ENCODE measurements at places on chromosomes 3 and 15. TPM values are rescaled to one million over a fixed set of nuclear protein-coding genes. Genes with fewer than 3 reads are reported as not detected.

GRIP2 gene
- total RNA-seq = not detected

TNIK gene
- total RNA-seq = not detected

GNAT1 gene
- not detected for total RNA-seq

ZPLD1 gene
- total RNA-seq = not detected

STX19 gene
- total RNA-seq = not detected

ITPKA gene
- not detected for total RNA-seq

PGBD4 gene
- 5.2 TPM for total RNA-seq

ACOX2 gene
- not detected for total RNA-seq

TRIM71 gene
- not detected for total RNA-seq

DNA sequence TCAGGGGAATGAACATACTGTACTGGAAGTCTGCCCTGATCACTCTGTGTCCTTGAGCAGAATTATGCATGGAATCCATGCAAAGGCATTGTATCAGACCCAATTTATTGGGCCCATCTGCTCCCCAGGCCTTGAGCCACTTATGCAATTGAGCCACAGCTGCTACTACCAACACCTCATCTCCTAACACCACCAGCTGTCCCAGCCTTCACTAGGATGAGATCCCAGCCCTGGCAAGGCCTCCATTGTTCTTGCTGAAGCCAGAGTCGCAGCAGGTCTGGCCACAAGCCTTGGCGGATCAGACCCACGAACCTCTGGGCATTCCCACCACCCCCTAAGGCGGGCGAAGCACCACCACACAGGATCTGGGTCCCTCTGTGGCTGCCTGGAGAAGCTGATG lies 9.2 kb upstream of the NME9 start:
- no peak overlapping the region for H3K27ac ChIP-seq
- no peak for DNase-seq
- peaks cover 8% of the 10 kb centered on the region for H3K4me1 ChIP-seq
- no peaks in the 10 kb centered on the region for H3K27me3 ChIP-seq

GRCh38 chr3:143573610-143574303 lies 274.5 kb downstream of the SLC9A9 start:
- no peak overlapping the region for H3K27ac ChIP-seq
- H3K4me1 ChIP-seq = no peaks in the 10 kb centered on the region
- DNase-seq = no peak
- H3K27me3 ChIP-seq = no peaks in the 10 kb centered on the region
- no peak overlapping the region for H3K4me3 ChIP-seq

GRCh38 chr15:51030649-51031316 lies 63.9 kb downstream of the TNFAIP8L3 start:
- no peaks in the 10 kb centered on the region for H3K36me3 ChIP-seq
- DNase-seq = no peak
- no peaks in the 10 kb centered on the region for H3K27me3 ChIP-seq

DNA sequence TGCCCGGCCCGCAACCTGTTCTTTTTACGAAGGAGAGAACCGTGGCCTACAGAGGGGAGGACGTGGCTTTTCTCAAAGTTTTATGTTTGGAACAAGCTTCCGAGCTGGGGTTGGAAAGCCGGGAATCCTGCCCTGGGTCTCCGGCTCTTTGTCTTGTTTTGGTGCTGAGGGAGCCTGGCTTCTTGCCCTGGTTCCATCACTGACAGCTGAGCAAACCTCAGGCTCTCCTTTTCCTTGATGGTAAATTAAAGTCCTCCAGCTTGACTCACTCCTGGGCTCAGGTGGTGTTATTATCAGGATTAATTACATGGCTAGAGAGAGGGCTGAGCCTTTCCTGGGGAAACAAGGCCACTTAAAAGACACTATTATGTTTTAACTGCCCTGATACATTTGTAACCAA lies 289.5 kb upstream of the RGMA start:
- no peaks in the 10 kb centered on the region for H3K27me3 ChIP-seq
- H3K4me3 ChIP-seq = no peak overlapping the region
- DNase-seq = no peak
- H3K27ac ChIP-seq = no peak overlapping the region
- no peaks in the 10 kb centered on the region for H3K36me3 ChIP-seq

DNA sequence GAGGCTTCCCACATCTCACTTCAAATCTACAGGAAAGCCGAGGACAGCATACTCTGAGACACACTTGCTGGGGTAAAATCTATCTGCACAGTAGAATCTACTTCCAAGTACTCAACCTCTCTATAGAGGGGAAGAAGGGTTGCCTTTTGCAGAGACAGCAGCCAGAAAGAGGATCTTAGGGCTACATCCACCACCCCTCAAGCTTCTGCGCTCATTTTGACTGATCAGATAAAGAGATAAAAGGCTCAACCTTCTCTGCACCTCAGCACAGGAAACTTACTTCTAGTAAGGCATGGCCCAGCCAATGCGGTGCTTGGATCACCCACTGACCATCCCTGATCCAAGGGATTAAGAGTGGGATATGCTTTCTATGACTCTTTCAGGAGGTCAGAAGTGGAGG lies 6.9 kb upstream of the SLC9A9 start:
- no peak for DNase-seq
- no peak overlapping the region for H3K27ac ChIP-seq
- H3K27me3 ChIP-seq = no peaks in the 10 kb centered on the region
- no peaks in the 10 kb centered on the region for H3K4me1 ChIP-seq
- H3K4me3 ChIP-seq = no peak overlapping the region

- H3K4me1 ChIP-seq = peaks cover 9% of the 10 kb centered on the region
- H3K36me3 ChIP-seq = no peaks in the 10 kb centered on the region
Measured at GRCh38 chr15:84831028-84831427, 13.9 kb downstream of the ALPK3 start.

- H3K27me3 ChIP-seq = no peaks in the 10 kb centered on the region
- DNase-seq = no peak
- no peaks in the 10 kb centered on the region for H3K36me3 ChIP-seq
Measured at GRCh38 chr15:66674756-66675155, 27.3 kb upstream of the SMAD6 start.

DNA sequence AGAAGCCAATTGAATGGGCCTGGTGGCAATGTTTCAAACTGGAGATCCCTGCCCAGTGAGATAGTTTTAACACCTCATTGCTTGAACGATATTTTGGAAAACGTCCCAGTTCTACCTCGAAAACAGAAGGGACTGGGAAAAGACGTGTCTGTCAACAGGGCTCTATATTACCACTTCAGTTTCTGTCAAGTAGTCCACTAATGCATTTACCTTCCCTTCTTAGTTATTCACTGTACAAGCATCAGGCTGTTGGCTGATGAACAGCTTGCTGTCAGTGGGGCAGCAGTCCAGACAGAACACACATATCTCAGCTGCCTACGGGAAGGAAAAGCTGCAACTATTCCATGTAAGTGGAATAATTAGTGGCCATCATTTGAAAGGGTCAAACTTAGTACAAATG lies 794.7 kb upstream of the GBE1 start:
- no peaks in the 10 kb centered on the region for H3K27me3 ChIP-seq
- no peak for DNase-seq
- no peaks in the 10 kb centered on the region for H3K4me1 ChIP-seq
- no peaks in the 10 kb centered on the region for H3K36me3 ChIP-seq

GRCh38 chr3:3686907-3687648 lies 112.2 kb upstream of the LRRN1 start:
- no peaks in the 10 kb centered on the region for H3K4me1 ChIP-seq
- no peak overlapping the region for H3K4me3 ChIP-seq
- H3K27me3 ChIP-seq = no peaks in the 10 kb centered on the region

- no peak overlapping the region for H3K4me3 ChIP-seq
- no peak for DNase-seq
- H3K27me3 ChIP-seq = no peaks in the 10 kb centered on the region
- H3K36me3 ChIP-seq = 0 out of 2 replicates have a peak, but pooled peaks cover 3% of the 10 kb centered on the region
Measured at GRCh38 chr15:23793191-23793680, 106.1 kb upstream of the NDN start.

DNA sequence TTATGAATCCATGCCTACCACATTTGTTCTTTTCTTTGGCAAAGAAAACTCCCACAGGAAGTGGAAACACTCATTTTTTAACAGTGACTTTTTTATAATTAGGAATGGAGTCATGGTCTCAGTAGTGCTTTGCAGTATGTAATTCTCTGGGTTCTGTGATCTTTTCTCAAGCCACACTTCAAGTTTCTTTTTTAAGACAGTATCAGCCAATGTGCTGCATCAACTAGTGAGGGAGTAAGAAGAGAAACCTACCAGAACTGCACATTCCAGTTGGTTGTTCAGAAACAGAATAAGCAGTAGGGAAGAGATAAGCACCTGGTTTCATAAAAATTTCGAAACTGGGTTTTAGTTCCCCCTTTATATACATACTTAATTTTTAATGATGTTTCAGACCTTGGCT lies 126.3 kb downstream of the FOXB1 start:
- no peaks in the 10 kb centered on the region for H3K36me3 ChIP-seq
- no peak overlapping the region for H3K4me3 ChIP-seq
- no peak for DNase-seq

GRCh38 chr15:39376371-39376909 lies 204.4 kb upstream of the THBS1 start:
- no peaks in the 10 kb centered on the region for H3K36me3 ChIP-seq
- no peak overlapping the region for H3K4me3 ChIP-seq
- no peaks in the 10 kb centered on the region for H3K27me3 ChIP-seq
- DNase-seq = no peak
- peaks cover 5% of the 10 kb centered on the region for H3K4me1 ChIP-seq
- no peak overlapping the region for H3K27ac ChIP-seq

DNA sequence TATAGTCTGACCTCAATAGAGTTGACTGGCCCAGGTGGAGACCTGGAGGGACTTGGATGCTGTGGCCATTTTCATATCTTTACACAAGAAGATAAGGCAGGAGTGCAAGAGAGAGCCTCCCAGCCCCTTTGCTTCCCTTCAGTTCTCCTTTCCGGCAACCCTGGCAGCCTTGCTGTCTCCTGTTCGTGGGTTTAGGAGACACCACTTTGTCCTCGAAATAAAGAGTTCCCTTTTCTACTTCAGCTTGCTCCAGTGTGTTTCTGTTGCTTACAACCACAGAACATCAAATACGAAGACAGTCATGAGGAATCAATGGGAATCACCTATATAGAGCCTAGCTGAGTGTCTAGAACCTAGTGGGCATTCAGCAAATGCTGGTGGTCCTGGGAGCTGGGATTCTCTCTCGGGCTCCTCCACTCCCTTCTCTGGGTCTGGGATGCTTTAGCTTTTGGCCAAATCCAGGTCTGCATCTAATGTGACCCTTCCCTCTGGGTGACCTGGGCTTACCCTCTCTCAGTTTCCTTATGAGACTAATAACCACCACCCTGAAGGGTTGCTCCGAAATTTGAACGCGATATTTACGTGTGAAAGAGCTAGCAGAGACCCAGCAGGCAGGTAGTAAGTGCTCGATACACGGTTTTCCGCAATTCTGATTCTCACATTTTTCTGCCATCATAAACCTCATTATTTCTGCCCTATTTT lies 44.5 kb downstream of the PCSK6 start:
- H3K36me3 ChIP-seq = no peaks in the 10 kb centered on the region
- H3K4me1 ChIP-seq = no peaks in the 10 kb centered on the region
- DNase-seq = no peak
- no peak overlapping the region for H3K27ac ChIP-seq

- no peak overlapping the region for H3K27ac ChIP-seq
- no peaks in the 10 kb centered on the region for H3K4me1 ChIP-seq
- H3K36me3 ChIP-seq = no peaks in the 10 kb centered on the region
- no peak overlapping the region for H3K4me3 ChIP-seq
- H3K27me3 ChIP-seq = no peaks in the 10 kb centered on the region
- DNase-seq = no peak
Measured at GRCh38 chr15:82566690-82567089, 26.4 kb upstream of the RPS17 start.

- no peak overlapping the region for H3K27ac ChIP-seq
- no peaks in the 10 kb centered on the region for H3K27me3 ChIP-seq
- no peak overlapping the region for H3K4me3 ChIP-seq
Measured at GRCh38 chr3:127688416-127689265, 15.9 kb downstream of the ABTB1 start.

- H3K4me1 ChIP-seq = no peaks in the 10 kb centered on the region
- H3K36me3 ChIP-seq = no peaks in the 10 kb centered on the region
- H3K27ac ChIP-seq = no peak overlapping the region
- no peaks in the 10 kb centered on the region for H3K27me3 ChIP-seq
- H3K4me3 ChIP-seq = no peak overlapping the region
- DNase-seq = no peak
Measured at GRCh38 chr15:51876169-51876568, 46.7 kb downstream of the TMOD3 start.

DNA sequence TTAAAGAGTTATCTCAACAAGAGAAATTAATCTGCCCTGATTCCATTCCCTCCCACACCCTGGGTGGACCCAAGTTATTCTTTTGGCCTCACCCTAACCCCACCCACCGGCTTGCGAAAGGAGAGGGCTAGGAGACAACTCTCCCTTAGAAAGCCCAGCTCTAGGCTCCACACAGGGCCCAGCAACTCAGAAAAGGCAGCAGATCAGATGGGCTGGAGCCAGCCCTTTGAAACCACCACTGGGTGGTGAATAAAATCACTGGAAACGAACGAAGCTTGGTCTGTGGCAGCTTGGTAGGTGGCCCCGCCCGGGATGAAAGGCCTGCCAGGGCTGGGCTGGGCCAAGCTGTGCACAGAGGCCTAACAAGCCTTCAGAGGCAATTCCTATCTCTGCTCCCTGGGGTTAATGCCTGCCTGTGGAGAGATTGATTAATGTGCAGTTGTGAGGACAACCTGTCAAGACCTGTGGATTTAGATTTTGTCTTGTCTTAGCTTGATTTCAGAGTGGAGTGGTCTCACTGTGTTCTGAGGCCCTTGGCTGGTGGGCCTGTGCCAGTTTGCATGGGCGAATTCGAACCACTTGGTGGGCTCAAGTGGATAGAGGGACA lies 38.8 kb downstream of the BHLHE40 start:
- no peaks in the 10 kb centered on the region for H3K36me3 ChIP-seq
- H3K4me3 ChIP-seq = no peak overlapping the region
- no peak overlapping the region for H3K27ac ChIP-seq
- H3K27me3 ChIP-seq = no peaks in the 10 kb centered on the region

- no peaks in the 10 kb centered on the region for H3K27me3 ChIP-seq
- no peak overlapping the region for H3K27ac ChIP-seq
- DNase-seq = no peak
- no peaks in the 10 kb centered on the region for H3K4me1 ChIP-seq
- H3K36me3 ChIP-seq = no peaks in the 10 kb centered on the region
Measured at GRCh38 chr3:177234121-177234520, 36.8 kb upstream of the TBL1XR1 start.

DNA sequence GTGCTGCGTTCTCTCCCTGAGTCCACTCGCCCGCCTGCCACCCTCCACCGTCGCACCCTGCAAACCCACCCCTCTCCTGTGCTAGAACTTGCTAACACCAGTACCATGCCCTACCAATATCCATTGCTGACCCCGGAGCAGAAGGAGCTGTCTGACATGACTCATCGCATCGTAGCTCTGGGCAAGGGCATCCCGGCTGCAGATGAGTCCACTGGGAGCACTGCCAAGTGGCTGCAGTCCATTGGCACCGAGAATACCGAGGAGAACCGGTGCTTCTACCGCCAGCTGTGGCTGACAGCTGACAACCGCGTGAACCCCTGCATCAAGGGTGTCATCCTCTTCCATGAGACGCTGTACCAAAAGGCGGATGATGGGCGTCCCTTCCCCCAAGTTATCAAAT lies 4.9 kb upstream of the ALAS1 start:
- H3K27me3 ChIP-seq = no peaks in the 10 kb centered on the region
- no peaks in the 10 kb centered on the region for H3K36me3 ChIP-seq
- no peak overlapping the region for H3K4me3 ChIP-seq
- peaks cover 15% of the 10 kb centered on the region for H3K4me1 ChIP-seq
